Right cardiac atrium (tissue), 5 donors: ENCODE measurements at places on chromosomes 2 and 18. TPM values are rescaled to one million over a fixed set of nuclear protein-coding genes. Genes with fewer than 3 reads are reported as not detected.

DNA sequence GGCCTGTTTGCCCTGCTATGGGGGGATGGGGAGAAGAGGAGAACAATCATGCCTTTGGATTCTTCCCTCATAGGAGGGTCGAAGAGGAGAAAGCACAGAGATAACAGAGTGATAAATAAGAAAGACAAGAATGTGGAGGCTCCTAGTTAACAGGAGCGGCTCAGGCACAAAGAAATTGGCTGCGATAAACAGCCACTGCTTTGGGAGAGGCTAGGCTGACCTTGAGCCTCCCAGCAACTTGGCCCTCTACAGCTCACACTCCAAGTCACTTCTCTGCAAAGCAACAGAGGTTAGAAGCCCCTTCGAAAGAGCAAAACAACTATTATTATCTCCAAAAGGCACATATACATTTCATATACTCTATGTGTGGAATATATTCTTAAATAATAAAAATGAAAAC is 69.5 kb downstream of the ZBTB7C start:
- DNase-seq = no peak

The DLX1 gene
- total RNA-seq = 0.18 TPM

- peak; percentile 84 for DNase-seq
Measured at GRCh38 chr18:48139431-48140347, 209.2 kb upstream of the SMAD2 start.

- DNase-seq = no peak
Measured at GRCh38 chr2:113925884-113926283, 36.0 kb downstream of the ACTR3 start.

GRCh38 chr2:178230396-178230795 is 36.1 kb downstream of the OSBPL6 start:
- no peak for DNase-seq

DNA sequence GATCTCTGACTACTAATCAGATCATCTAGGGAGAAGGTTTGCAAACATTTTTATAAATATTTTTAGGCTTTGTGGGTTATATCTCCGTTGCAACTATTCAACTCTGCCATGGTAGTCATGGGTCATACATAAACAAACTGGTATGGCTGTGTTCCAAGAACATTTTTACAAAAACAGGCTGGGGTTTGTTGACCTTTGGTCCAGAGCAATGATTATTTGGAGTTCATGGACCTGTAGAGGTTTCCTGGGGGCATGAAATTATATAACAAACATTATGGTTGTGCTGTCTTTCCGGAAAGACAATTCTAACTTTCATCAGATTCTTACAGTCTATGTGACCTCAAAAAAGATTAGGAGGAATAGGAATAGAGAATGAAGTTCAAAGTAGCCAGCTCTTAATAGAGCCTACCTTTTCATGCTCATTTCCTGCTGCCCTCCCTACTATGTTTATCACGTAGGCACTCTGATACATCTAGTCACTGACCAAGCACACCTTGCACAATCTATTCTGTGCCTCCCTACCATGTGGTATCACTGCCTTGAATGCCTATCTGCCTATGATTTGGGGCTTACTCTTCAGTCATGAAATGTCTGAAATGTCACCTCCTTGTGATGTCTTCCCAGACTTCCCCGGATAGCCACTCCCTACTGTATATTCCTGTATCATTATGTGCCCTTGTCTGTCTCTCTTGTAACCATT is 102.4 kb upstream of the SCN1A start:
- no peak for DNase-seq

GRCh38 chr18:30376515-30376914 is 666.0 kb downstream of the DSC3 start:
- no peak for DNase-seq

The CD8A gene
- total RNA-seq = 1.0 TPM

DNA sequence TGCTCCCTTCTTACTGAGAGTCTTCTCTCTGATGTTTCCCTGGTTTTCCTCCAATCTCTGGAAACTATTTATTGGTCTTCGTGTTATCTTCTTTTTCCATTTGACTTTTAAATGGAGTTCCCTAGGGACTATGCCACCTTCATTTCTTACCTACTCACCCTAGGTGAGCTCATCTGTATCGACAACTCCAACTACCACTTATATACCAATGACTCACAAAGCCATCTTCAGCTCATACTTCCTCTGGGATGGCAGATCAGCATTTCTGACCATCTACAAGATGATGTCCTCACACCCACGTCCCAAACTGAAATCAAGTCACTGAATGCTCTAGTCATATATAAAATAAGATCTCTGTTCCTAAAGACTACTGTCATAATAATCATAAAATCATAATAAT is 40.6 kb downstream of the CFAP210 start:
- DNase-seq = no peak

- no peak for DNase-seq
Measured at GRCh38 chr18:60022671-60023276, 123.0 kb downstream of the PMAIP1 start.

DNA sequence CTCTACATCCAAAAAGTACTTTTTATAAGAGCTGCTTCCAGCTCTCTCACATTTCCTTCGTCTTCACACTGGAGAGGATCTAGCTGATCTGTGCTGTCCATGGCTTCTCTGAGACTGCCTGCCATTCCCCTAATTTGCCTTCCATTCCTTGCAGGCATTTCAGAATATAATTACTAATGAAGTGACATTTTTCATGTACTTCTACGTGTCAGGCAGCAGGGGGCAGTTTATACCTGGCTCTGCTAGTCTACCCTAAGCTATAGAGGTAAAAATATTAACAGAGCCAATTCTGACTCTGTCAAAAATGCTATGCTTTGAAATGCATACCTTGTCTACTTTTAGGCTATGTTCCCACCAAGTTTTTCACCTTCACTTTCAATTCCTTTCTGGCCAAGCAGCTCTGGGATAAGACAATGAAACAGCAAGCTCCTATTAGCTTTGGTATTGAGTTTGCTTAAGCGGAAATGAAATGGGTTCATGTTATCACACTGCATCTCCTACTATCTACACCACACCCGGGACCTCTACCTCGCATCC is 81.9 kb downstream of the MEP1B start:
- no peak for DNase-seq

- no peak for DNase-seq
Measured at GRCh38 chr2:46748121-46748520, 167.5 kb downstream of the MCFD2 start.

GRCh38 chr18:78422336-78422735 is 557.3 kb upstream of the SALL3 start:
- no peak for DNase-seq

The SLC19A3 gene
- total RNA-seq = 1.2 TPM

DNA sequence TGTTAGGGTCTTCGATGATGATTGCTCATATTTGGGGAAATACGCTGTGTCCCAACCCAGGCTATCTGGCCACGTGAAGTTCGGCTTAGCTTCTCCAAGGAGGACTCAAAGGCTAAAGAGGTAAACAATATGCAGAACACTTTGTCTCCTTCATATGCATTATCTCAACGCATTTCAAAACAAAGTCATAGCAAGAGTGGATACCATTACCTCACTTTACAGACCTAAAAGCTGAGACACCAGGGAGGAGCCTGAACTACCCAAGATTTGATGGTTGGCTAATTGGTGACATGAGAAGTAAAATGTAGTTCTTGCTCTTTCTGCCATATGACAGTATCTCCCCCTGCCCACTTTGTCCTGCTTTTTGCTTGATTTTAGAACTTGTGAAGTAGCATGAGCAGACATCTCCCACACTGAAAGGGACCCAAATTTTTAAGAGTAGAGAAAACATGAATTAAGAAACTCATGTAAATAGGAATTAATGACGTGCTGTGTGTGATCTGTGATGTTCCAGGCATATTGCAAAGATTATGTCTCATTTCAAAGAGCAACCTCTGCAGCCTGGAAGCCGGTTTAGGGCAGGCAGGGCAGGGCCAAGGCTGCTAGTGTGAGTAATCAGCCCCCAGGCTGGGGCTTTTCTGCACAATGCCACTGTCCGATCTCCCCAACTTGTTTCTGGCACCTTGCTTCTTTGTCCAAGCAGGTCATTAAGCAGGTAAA is 144.5 kb downstream of the BCL11A start:
- DNase-seq = no peak

GRCh38 chr18:76587147-76587878 is 92.3 kb upstream of the ZNF516 start:
- DNase-seq = no peak

- DNase-seq = no peak
Measured at GRCh38 chr2:15908371-15908770, 32.0 kb upstream of the MYCN start.
